Stomach (tissue), 19 donors: ENCODE measurements at places on chromosomes 16 and 17. TPM values are rescaled to one million over a fixed set of nuclear protein-coding genes. Genes with fewer than 3 reads are reported as not detected.

Gene CNTNAP4
- polyA plus RNA-seq, result not detected

Gene SPATA32
- polyA plus RNA-seq, result not detected

Gene FADS6
- polyA plus RNA-seq, result not detected

Gene PSME3
- 27.1 TPM for polyA plus RNA-seq

Gene SDR42E2
- not detected for polyA plus RNA-seq

Gene WNT9B
- polyA plus RNA-seq, result not detected

Gene GDPD3
- 4.6 TPM for polyA plus RNA-seq

Gene SYT17
- polyA plus RNA-seq, result 4.4 TPM

Gene TP53I13
- polyA plus RNA-seq, result 39.7 TPM

DNA sequence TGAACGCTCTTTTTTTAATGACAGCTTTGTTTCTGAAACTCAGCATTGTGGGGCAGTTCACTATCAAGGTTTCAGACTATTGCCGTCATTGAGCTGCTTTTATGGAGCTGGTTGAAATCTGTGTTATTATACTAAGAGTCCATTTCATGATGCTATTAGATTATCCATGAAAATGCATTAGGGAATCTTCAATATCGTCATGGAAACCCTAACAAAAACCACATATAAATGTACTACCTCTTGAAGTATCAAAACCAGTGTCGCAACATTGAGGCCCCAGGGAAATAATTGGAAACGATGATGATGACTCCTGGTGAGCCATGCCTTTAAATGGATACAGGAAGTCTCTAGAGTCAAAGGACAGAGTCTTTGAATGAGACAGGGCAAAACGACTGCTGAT, 231.6 kb upstream of the CPHXL start:
- no peaks in the 10 kb centered on the region for H3K4me1 ChIP-seq
- DNase-seq, result no peak
- no peaks in the 10 kb centered on the region for H3K36me3 ChIP-seq
- no peaks in the 10 kb centered on the region for H3K27me3 ChIP-seq
- H3K27ac ChIP-seq, result no peak overlapping the region

- H3K27ac ChIP-seq, result no peak overlapping the region
- DNase-seq, result no peak
- no peaks in the 10 kb centered on the region for H3K36me3 ChIP-seq
- no peak overlapping the region for H3K4me3 ChIP-seq
- no peaks in the 10 kb centered on the region for H3K4me1 ChIP-seq
Measured at GRCh38 chr17:71380936-71381335, 739.9 kb upstream of the SOX9 start.

GRCh38 chr17:47810200-47810821, 11.3 kb downstream of the OSBPL7 start:
- H3K4me1 ChIP-seq, result peaks cover 52% of the 10 kb centered on the region
- H3K36me3 ChIP-seq, result peaks cover 62% of the 10 kb centered on the region
- H3K4me3 ChIP-seq, result no peak overlapping the region
- DNase-seq, result peak; percentile 82
- H3K27ac ChIP-seq, result peak overlapping the region; percentile 85
- H3K27me3 ChIP-seq, result no peaks in the 10 kb centered on the region

GRCh38 chr16:81445966-81446906, 1.6 kb downstream of the CMIP start:
- H3K27me3 ChIP-seq, result no peaks in the 10 kb centered on the region
- peak overlapping the region; percentile 94 for H3K27ac ChIP-seq
- no peaks in the 10 kb centered on the region for H3K36me3 ChIP-seq

DNA sequence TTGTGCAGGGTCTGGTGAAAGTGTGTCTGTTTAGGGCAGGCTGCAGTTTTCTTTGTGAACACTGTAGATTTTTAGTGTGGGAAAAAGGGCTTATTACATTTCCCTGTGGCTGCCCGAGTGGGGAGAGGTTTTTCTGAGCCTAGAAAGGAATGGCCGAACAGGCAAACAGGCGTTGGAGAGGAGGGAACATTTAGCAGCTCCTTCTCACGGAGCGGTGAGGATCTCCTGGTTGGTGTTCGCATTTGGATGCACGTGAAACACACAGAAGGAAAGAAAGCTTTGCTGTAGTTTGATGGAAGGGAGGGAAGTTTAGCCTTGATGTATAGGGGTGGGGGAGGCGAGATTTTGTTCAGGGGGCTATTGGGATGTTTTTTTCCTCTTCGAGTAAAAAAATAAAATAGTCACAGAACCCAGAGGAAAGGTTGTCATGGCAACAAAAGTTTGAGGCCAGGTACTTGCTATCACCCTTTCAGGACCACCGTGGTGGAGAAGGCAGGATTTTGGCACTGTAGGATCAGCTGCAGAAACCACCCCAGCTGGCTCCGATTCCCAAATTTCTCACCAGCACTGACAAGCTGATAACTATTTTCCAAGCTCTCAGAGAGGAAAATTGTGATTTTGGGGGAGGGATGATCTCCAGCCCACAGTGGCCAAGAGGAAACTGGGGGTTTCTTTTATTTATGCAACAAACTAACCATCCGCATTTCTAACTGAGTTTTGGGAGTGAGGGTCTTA, 3.5 kb downstream of the GSG1L start:
- peaks cover 93% of the 10 kb centered on the region for H3K27me3 ChIP-seq
- peaks cover 8% of the 10 kb centered on the region for H3K4me1 ChIP-seq
- H3K4me3 ChIP-seq, result no peak overlapping the region
- no peak for DNase-seq
- no peaks in the 10 kb centered on the region for H3K36me3 ChIP-seq
- H3K27ac ChIP-seq, result no peak overlapping the region

DNA sequence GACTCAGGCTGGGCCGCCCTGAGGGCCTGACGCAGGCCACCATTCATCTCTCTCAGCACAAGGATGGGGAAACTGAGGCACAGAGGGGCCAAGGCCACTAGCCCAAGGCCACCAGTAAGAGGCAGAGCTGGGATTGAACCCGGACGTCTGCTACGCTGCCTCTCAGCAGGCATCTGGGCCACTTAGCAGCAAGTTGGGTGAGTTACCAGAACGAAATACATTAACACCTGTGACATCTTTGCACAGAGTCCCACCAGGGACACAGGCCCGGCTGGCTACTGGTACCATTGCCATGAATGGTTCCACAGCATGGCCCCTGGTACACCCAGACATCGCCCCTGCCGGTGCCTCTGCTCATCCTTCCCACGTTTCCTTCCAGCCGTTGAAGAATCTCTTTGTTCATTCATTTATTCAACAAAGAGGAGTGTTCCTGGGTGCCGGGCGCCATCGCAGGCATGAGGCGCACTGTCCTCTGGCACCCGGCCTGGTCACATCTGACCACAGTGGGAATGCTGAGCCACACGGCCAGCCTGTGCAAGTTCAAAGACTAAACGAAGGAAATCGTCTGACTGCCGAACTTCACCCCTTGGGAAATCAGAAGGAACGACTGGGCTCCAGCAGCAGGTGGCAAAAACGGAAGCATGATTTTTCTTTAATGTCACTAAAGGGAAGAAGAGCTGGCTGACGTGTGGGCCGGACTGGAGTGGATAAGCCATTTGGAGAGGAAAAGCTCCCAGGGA, 7.4 kb upstream of the ZNF469 start:
- no peaks in the 10 kb centered on the region for H3K4me1 ChIP-seq
- H3K27me3 ChIP-seq, result no peaks in the 10 kb centered on the region
- DNase-seq, result no peak
- H3K36me3 ChIP-seq, result no peaks in the 10 kb centered on the region
- no peak overlapping the region for H3K27ac ChIP-seq

- peaks cover 13% of the 10 kb centered on the region for H3K27me3 ChIP-seq
- H3K4me1 ChIP-seq, result no peaks in the 10 kb centered on the region
- no peaks in the 10 kb centered on the region for H3K36me3 ChIP-seq
Measured at GRCh38 chr17:77795685-77796084, 162.8 kb upstream of the TNRC6C start.

DNA sequence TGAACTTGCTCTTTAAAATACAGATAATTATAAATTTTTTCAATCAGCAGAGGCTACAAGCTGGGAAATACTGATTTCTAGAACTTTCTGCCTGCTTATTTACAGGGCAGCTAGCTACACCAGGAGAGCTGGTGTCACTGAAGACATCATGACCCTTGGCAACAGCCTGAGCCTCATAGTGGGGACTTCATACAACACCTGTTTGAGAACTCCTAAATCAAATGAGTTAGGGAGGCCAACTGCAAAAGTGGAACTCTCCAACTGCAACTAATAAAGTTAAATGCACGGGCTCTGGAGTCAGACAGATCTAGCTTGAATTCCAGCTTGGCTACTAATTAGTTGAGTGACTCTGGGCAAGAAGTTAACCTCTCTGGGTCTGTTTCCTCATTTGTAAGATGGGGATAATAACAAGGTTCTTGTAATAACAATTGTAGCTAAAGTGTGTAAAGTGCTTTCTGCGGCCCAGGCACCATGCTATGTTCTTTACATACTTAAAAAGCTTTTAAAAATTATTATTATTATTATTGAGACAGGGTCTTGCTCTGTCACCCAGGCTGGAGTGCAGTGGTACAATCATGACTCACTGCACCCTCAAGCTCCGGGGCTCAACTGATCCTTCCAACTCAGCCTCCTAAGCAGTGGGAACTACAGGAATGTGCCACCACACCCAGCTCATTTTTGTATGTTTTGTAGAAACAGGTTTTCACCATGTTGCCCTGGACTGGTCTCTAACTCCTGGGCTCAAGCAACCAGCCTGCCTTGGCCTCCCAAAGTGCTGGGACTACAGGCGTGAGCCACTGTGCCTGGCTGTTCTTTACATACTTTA, 33.4 kb downstream of the VAC14 start:
- no peak overlapping the region for H3K27ac ChIP-seq
- peaks cover 20% of the 10 kb centered on the region for H3K36me3 ChIP-seq

DNA sequence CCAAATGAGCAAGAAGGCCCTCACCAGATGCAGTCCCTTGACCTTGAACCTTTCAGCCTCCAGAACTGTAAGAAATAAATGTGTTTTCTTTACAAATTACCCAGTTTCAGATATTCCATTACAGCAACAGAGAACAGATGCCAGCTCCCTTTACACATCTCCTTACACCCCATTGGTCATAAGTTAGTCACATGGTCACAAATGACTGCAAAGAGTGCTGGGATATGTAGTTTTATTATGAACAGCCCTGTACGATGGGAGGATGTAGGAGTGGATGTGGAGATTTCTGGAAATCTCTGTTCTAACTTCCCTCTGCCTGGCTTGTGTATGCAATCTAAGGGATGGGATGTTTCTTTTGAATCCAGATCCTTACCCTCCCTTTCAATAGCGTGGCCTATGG, 13.3 kb upstream of the RPL38 start:
- no peaks in the 10 kb centered on the region for H3K4me1 ChIP-seq
- no peaks in the 10 kb centered on the region for H3K36me3 ChIP-seq
- no peak overlapping the region for H3K4me3 ChIP-seq
- peaks cover 6% of the 10 kb centered on the region for H3K27me3 ChIP-seq
- DNase-seq, result no peak

- H3K27me3 ChIP-seq, result no peaks in the 10 kb centered on the region
- peaks cover 26% of the 10 kb centered on the region for H3K4me1 ChIP-seq
- H3K4me3 ChIP-seq, result peak overlapping the region; percentile 84
- no peak for DNase-seq
- H3K36me3 ChIP-seq, result peaks cover 6% of the 10 kb centered on the region
Measured at GRCh38 chr17:63740464-63741142, 996 bp downstream of the STRADA start.

DNA sequence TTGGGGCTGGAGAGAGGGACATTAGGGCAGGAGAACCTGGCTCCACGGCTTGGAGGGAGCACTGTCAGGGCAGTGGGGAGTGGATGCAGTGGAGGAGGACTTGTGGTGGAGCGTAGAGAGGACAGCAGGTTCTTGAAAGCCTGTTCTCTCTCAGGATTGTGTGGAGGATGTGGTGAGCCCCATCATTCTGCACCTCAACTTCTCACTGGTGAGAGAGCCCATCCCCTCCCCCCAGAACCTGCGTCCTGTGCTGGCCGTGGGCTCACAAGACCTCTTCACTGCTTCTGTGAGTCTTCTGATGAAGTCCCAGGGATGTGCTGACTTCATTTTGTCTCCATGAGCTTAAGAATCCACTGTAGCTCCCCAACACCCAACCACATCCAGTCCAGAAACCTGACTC, 13.5 kb downstream of the COX6A2 start:
- H3K4me3 ChIP-seq, result no peak overlapping the region
- no peaks in the 10 kb centered on the region for H3K4me1 ChIP-seq
- H3K27ac ChIP-seq, result no peak overlapping the region
- no peak for DNase-seq

GRCh38 chr17:31291820-31292219, 5.2 kb downstream of the OMG start:
- no peak overlapping the region for H3K27ac ChIP-seq
- H3K36me3 ChIP-seq, result peaks cover 3% of the 10 kb centered on the region
- H3K4me3 ChIP-seq, result no peak overlapping the region
- no peaks in the 10 kb centered on the region for H3K27me3 ChIP-seq

- H3K36me3 ChIP-seq, result no peaks in the 10 kb centered on the region
- H3K27me3 ChIP-seq, result peaks cover 33% of the 10 kb centered on the region
- no peak overlapping the region for H3K27ac ChIP-seq
Measured at GRCh38 chr16:86899151-86899550, 320.8 kb downstream of the FOXL1 start.

GRCh38 chr17:80984749-80985148, 6.9 kb upstream of the CHMP6 start:
- peaks cover 41% of the 10 kb centered on the region for H3K4me1 ChIP-seq
- no peaks in the 10 kb centered on the region for H3K27me3 ChIP-seq
- H3K27ac ChIP-seq, result peak overlapping the region; percentile 35

GRCh38 chr16:66899945-66900710, 18.6 kb downstream of the CDH16 start:
- no peaks in the 10 kb centered on the region for H3K27me3 ChIP-seq
- peak; percentile 87 for DNase-seq
- peak overlapping the region; percentile 85 for H3K27ac ChIP-seq
- H3K4me3 ChIP-seq, result no peak overlapping the region
- peaks cover 57% of the 10 kb centered on the region for H3K4me1 ChIP-seq
- no peaks in the 10 kb centered on the region for H3K36me3 ChIP-seq

- H3K27me3 ChIP-seq, result no peaks in the 10 kb centered on the region
- no peak overlapping the region for H3K27ac ChIP-seq
- no peaks in the 10 kb centered on the region for H3K36me3 ChIP-seq
- H3K4me1 ChIP-seq, result no peaks in the 10 kb centered on the region
- no peak for DNase-seq
Measured at GRCh38 chr17:70183508-70183907, 14.2 kb downstream of the KCNJ2 start.

DNA sequence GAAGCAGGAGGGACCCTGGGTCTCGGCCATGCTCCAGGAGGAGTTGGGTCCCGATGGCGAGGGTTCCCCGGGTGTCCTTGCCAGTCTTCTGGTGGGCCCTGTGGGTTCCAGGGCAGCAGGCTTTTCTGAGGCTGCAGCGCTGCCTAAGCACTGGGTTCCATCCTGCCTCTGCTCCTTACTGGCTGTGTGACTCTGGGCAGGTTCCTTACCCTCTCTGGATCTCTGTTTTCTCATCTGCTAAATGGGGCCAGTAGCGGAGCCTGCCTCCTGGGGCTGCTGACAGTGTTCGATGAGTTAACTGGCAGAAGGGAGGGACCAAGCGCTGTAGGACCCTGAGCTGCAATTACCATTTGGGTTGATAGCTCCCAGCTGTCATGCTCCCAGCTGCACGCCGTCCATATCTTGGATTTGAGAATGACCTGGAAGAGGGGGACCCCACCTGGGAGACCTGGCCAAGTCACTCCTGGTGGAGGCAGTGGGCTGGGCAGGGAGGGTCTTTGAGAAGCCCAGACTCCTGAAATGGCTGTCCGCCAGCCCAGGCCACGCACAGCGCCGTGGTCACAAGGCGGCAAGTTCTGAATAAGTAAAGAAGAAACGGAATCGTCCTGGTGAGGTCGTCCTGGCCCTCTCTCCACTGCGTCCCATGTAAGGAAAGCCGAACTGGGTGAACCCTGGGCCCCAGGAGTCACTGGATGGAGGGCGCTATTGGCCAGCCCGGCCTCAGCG, 47.2 kb upstream of the GSE1 start:
- H3K27ac ChIP-seq, result peak overlapping the region; percentile 53
- H3K4me1 ChIP-seq, result peaks cover 97% of the 10 kb centered on the region
- no peak for DNase-seq
- H3K36me3 ChIP-seq, result no peaks in the 10 kb centered on the region
